ENCODE measurements at places on chromosomes 2 and 18.

GRCh38 chr2:185433824-185434223 is 304.8 kb upstream of the FSIP2 start:
- DNase-seq, result no peak

DNA sequence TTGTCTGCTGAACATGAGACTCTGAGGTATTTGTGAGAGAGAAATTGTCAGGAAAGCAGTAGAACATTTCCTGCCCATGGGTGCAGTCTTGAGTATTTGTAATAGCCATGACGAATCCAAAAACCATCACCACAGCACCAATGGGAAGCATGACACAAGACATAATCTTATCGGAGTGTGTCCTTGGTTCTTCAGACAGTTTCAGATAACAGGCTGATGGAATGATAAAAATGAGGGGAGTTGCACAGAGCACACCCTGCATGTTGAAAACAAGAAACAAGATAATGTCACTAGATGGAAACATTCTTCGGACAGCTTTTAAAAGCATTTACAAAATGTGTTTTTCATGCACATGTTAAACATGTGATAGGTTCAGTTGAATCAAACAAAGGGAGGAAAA is 56.9 kb downstream of the SLC38A11 start:
- no peak for DNase-seq

- DNase-seq, result no peak
Measured at GRCh38 chr2:27792759-27793158, 21.2 kb downstream of the MRPL33 start.

DNA sequence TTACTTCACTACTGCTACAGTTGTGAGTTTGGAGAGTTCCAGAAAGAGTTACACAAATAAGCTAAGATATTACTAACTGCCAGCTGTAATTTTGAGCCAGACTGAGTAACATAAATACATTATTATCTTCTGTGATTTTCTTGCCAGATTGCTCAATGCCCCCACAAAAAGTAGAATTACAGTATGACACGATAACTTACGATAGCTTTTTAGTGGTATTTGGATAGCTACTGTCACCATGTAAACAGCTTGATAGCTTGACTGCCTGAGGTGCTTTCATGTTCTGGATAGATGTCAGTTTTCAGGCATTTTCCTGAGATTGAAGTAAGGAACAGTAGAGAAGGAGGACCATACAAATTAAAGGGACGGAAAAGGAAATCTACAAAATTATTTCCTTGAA is 533.3 kb downstream of the SOCS6 start:
- no peak for DNase-seq

DNA sequence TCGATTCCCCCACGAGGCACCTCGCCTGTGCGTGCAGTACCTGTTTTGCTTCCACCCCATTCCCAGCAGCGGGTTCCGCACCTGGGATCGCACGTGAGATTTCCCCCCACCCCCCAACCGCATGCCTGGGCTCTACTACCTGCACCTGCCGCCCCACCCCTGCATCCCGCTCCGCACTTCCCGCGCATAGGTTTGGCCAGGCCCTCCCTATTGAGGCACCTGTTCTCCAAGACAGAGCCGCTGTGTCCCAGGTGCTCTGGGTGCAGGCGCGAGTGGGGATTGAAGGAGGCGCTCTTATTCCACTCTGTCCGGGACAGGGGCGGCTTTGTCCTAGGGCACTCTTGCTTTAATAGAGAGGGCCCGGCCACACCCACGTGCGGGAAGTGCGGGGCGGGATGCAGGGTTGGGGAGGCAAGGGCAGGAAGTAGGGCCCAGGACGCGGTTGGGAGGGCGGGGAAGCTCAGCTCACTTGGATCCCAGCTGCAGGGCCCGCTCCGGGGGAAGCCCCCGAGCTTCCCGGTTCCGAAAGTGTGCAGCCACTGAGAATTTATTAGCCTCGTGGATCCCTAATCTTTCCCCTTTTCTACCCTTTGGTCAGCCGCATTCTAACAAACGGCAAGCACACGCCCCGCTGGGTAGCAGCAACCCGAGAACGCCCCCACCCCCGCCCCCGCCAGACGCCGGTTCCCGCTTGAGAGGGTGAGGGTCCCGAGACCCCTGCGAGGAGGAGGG is 670 bp upstream of the MOCOS start:
- DNase-seq, result no peak

DNA sequence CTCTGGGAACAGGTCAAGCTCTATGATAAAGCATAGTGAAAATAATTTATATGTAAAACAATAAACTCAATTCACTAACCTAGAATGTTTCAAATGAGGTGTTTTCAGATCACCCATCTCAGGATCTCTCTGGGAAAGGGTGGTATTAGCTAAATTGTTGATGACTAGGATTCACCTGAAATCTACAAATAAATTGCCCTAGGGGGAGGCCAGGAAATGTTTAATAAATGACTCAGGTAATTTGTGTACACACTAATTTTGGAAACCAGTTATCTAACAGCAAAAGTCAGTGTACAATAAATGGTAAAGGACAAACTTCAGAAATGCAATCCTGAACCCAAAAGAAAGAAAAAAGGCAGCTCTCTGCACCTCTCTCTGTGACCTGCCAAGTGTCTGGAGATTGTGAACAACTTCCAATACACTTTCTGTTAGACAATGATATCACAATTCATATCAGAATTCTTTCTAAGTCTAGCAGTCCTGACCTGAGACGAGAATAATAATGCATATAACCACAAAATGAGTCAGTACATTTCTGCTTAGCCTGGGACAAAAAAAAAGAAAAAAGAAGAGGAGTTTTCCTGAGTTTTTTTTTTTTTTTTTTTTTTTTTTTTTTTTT is 760.0 kb downstream of the EPHA4 start:
- DNase-seq, result no peak

GRCh38 chr2:131645177-131645765 is 117.6 kb downstream of the CCDC74A start:
- DNase-seq, result no peak

- no peak for DNase-seq
Measured at GRCh38 chr18:59576541-59577385, 120.5 kb downstream of the CCBE1 start.

DNA sequence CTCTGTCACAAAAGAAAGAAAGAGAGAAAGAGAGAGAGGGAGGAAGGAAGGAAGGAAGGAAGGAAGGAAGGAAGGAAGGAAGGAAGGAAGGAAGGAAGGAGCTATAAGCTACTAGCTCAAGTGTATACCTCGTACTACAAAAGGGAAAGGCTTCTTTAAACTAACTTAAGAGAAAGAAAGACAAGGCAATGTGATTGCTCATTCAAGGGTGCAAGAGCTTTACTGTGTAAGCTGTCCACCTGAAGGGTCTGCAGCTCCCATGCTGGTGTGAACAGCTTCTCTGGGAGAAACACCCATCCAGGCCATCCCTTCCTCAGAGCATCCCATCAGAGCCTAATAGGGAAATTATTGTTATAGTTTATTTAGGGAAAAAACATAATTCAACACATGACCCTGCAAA is 286.1 kb upstream of the ID2 start:
- DNase-seq, result no peak

- no peak for DNase-seq
Measured at GRCh38 chr2:112960230-112960825, 17.5 kb upstream of the IL36G start.

DNA sequence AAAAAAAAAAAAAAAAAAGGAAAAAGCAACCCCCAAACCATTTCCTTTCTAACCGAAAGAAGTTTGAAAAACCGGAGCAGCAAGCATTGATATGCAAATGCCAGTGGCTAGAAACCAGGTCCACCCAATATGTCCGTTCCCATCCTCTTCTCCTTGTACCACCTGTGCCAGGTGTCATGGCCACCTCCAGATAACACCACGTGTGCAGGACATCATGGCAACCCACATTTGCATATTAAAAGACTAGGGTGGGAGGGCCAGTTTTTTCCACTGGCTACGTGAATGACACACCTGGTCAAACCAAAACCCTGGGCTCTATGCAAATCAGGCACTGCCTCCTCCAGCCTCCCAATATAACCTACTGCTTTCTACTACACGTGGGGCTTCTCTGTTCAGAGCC is 303.3 kb upstream of the GULP1 start:
- DNase-seq, result no peak

DNA sequence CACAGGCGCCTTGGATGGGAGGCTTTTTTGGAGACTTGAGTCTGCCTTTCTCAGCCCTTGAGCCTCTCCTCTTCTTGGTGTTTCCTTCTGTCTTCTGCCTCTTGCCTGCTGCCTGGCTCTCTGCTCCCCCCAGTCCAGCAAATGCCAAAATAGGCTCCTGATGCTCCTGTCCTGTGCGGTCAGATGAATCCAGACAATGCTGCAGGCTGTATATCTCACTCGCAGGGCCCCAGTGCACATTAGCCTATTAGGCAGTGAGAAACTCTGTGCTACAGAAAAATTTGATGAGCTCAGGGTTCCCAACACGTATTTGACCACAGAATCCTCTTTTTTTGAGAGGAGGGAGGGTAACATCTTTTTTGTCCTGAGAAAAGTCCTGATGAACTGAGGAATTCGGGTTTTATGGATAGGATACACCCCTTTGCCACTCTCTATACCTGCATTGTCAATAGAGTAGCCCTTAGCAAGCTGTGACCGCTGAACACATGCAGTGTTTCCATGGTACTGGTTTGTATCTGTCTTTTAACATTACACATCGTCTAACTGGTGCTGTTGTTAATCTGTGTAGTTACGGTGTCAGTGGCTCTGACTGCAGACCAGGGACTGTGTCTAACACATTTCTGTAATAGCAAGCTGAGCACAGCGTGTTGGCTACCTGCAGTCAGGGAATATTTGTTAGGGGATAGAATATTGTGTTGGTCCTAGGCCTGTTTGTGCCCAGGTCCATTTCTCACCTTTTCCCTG is 50.8 kb downstream of the FAM228A start:
- DNase-seq, result no peak

GRCh38 chr18:39403121-39403520 is 1837.5 kb upstream of the CELF4 start:
- DNase-seq, result no peak

GRCh38 chr2:36965206-36965605 is 1.1 kb downstream of the STRN start:
- no peak for DNase-seq

GRCh38 chr18:21040466-21040865 is 71.1 kb downstream of the ROCK1 start:
- DNase-seq, result no peak

DNA sequence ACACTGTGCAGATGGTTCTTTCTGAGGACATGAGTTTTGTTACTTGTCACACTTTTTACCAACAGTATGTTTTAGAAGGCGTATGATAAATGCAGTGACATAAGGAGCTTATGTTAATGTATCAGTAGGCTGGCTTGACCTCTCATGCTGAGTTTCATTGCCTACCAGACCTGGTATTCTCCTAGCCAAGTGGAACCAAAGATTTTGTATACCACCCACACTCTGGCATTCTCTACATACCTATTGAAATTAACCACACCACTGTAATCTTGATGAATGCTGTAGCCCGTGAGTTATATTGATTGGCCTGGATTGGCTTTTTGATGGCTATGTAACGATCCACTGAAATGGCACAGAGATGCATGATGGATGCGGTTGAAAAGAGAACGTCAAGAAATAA is 11.4 kb downstream of the HTR2B start:
- DNase-seq, result no peak

- no peak for DNase-seq
Measured at GRCh38 chr2:105393373-105394055, 5.3 kb downstream of the FHL2 start.

DNA sequence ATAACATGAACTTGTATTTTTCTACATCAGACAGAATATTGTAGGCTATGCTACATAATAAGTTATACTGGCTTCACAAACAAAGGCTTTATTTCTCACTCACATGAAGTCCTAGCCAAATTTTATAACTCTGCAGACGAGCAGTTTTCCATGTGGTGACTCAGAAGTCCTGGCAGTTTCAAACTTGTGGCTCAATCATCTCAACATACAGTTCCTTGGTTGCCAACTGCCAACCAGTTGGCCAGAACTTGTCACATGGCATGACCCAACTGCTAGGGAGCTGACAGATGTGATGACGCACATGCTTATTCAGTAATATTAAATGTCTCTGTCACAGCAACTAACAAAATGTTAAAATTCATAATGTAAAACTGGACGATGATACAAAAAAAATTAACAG is 63.8 kb upstream of the ZC3H15 start:
- DNase-seq, result no peak

DNA sequence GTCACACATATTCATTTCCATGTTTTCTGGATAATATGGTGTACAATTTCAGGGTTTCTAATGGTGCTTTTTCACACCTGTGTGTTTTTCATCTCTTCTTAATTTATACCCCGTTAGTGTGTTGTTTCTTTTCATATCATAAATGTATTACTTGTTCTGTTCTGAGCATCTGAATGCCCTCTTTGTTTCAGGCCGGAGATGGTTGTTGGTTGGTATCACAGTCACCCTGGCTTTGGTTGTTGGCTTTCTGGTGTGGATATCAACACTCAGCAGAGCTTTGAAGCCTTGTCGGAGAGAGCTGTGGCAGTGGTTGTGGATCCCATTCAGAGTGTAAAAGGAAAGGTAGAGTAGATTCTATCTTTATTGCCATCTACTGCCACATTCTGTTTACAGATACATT is 45.1 kb upstream of the TBR1 start:
- no peak for DNase-seq

DNA sequence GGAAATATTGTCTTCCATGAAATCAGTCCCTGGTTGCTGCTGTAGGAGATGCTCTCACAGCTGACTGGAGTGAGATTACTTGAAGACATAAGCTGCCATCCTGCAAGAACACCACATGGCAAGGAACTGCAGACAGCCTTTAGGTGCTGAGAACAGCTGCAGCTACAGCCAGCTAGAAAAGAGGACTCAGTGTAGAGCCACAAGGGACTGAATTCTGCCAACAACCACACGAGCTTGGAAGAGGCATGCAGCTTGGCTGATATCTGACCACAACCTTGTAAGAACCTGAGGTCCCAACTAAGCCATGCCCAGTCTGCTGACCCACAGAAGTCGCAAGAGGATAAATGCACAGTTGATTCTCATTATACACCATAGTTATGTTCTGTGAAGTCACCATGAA is 181.8 kb upstream of the ARL4C start:
- no peak for DNase-seq

- no peak for DNase-seq
Measured at GRCh38 chr2:3145471-3146021, 232.1 kb downstream of the EIPR1 start.

DNA sequence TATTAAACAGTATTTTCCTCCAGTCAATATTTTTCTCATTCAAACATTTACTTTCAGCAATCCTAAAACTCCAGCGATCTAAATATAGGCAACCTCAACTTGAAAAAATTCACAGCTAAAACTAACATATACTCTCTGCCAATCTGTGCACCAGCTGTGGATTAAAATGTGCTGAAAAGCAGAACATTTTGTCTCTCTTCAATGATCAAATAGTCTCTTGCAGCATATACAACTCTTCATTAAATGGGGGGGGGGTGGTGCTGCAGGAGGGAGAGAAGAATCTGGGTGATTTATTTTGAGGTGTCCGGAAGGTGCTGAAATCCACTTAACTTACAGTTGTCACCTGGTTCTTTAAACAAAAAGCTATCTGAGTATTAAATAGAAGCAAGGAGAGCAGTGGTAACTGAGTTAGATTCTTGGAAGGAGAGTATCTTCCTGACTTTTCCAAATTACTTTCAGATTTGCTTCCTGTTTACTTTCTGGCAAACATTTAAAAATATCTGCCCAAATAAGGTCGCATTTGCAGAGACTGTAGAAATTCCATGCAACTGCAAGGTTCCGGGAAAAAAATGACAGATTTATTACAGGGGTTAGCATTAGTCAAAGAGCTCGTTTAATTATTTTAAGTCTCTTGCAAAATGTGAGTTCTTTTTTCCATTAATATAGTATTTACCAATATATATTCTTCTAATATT is 904.7 kb upstream of the ACVR2A start:
- DNase-seq, result no peak

- no peak for DNase-seq
Measured at GRCh38 chr2:18684206-18685038, 95.1 kb upstream of the NT5C1B start.

GRCh38 chr2:168694173-168694572 is 108.3 kb upstream of the NOSTRIN start:
- DNase-seq, result no peak

All from neural crest cell (in vitro differentiated cells).